ENCODE measurements at places on chromosomes 4 and X.

GRCh38 chr4:11765849-11766453 is 337.3 kb upstream of the HS3ST1 start:
- DNase-seq, result peak; percentile 25

- DNase-seq, result no peak
Measured at GRCh38 chr4:86818841-86819240, 30.3 kb downstream of the SLC10A6 start.

GRCh38 chr4:72374159-72374558 is 194.9 kb downstream of the ADAMTS3 start:
- DNase-seq, result no peak

DNA sequence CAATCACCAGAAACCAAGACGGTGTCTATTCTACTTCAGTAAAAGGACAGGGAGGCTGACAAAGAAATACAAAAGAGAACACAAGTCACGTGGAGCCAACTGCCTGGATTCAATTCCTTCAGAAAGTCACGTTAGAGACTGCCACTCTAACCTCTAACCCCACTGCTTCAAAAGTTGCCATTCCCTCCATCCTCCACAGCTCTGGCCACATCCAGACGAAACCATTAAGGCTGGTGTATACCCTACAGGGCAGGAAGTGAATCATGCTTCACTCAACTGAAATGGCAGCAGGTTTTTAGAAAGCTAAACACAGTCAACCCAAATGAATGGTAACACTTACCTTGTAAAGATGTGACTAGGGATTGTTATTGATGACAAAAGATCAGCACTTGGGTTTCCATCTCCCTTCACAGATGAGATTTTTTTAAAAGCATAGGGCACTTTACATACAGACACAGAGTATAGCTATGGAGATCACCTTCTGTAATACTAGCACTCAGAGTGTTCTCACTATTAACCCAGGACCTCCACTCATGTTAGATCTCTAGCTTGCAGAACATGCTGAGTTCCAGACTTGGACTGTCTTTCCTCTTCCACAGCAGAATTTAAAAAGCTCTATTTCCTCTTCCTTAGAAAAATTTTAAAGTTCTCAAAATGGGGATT is 37.4 kb downstream of the MAML3 start:
- no peak for DNase-seq

DNA sequence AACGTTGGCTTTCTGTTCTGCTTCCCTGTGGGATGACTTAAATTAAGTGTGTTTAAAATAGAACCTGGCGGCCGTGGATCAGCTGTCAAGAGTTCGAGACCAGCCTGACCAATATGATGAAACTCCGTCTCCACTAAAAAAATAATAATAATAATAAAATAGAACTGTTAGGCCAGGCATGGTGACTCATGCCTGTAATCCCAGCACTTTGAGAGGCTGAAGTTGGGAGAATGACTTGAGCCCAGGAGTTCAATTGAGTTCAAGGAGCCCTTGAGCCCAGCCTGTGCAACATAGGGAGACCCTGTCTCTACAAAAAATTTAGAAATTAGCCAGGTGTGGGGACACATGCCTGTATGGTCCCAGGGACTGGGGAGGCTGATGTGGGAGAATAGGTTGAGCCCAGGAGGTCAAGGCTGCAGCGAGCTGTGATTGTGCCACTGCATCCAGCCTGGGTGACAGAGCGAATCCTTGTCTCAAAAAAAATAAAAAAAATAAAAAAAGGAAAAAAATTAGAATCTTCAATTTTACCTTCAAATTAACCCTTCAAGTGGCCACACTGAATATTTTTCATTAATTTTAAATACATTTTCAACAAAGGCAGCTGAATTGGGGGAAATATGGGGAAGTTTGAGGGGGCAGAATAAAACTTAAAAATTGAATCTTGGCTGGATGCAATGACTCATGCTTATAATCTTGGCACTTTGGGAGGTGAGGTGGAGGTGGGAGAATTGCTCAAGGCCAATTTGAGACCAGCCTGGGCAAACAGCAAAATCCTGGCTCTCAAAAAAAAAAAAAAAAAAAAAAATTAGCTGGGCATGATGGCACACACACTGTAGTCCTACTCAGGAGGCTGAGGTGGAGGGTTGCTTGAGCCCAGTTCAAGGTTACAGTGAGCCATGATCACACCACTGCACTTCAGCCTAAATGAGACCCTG is 31.8 kb upstream of the HSD17B13 start:
- DNase-seq, result no peak

DNA sequence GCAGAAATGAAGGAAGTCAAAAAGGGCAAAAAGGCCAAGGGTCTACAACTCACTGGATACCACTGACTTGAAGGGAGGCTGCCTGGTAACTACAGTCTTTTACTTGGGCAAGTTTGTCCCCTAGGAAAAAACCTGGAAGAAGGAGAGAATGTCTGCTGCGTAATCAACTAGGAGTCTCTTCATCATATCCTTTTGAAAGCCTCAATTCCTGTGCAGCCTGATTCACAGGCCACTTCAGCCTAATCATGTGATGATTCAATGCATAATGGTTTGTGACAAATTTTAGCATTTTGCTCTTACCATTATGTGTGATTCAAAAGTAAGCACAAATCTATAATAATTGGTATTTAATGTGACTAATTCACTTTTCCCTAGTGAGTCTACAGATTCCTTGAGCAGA is 273.6 kb downstream of the FRMPD4 start:
- no peak for DNase-seq

DNA sequence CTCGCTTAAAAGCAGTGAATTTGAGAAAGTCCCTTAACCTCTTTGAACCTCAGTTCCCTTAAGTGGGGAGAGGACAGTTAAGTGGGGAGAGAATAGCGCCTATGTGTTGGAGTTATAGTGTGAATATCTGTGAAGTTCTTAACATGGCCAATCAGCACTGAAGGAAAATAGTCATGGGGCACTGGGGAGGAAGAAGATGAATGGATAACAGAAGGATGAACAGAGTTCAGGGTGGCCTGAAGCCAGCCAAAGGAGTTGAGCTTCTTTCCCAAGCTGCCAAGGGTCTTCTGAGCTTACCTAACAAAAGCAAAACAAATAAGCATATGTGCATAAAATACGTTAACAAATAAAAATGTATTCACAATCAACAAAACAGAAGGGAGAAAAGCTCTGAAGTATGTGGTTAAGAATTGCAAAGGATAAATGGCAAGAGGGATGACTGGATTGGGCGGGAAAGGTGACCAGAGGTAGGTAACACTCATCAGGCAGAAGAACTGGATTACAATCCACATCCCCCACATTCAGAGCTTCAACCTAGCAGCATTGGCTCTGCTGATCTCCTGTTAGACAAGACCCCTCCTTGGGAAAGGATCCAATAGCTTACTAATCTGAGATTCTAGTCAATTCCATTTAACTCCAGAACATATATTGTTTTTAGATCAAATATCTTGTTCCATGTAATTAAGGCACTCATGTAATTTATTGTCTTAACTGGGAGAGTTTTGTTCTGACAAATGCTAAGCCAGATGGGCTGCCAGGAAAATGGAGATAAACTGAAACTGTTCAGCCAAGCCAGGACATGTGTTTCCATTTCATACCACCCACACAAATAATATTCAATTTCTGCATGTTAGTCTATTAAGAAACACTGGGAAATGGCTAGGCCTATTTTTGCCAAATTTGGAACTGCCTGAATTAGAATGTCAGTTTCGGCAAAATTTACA is 221.2 kb downstream of the LDB2 start:
- DNase-seq, result no peak

DNA sequence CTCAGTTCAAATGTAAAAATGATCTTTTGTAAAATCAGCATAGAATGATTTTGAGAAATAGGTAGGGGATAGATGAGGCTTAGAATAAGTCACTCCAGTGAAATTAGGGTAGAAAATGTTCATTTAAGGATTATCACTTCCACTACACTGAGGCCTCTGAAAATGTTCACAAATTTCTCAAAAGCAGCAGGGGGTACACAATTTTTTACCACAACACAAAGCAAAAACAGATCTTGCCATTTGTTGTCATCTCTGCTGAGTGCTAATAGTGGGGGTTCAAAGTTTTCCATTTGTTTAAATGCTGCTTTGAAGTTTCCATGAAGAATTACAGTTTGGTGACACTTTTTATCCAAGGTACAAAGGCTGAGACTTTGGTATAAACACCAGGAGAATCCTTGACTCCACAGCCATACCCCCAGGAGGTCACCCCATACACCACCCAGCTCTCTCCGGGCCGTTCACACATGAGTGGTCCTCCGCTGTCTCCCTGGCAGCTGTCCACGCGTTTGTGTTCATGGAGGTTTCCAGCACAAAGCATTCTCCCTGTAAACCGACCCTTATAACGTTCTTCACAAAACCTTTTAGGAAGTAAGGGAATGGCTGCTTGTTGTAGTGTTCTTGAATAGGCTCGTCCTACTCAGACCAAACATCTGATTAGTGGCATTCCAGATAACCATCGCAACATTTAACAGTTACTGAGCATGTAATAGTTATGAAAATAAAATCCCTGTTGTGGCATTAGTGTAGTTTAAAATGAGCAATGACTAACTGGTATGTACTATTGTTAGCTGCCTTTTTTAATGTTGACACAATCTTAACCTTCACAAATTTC is 71.0 kb downstream of the PRSS12 start:
- DNase-seq, result peak; percentile 22
